ENCODE measurements at places on chromosomes 7 and 10.

DNA sequence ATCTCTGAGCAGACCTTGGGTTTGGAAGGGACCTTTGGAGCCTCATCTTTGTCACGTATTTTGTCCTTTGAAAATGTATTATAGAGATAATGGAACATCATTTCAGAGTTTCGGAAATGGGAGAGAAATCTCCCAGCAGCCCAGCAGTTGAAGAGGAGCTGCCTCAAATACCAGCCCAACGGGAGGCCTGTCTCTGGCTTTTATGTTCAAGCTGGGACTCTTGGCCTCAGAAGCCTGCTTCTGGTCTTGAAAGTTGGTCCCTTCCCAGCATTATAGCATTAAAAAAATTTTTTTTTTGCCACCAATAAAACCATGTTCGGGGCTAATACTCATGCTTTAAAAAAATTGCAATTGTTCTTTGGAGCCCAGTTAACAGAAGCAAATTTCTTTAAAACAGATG is 73.4 kb upstream of the CTBP2 start:
- DNase-seq, result no peak

DNA sequence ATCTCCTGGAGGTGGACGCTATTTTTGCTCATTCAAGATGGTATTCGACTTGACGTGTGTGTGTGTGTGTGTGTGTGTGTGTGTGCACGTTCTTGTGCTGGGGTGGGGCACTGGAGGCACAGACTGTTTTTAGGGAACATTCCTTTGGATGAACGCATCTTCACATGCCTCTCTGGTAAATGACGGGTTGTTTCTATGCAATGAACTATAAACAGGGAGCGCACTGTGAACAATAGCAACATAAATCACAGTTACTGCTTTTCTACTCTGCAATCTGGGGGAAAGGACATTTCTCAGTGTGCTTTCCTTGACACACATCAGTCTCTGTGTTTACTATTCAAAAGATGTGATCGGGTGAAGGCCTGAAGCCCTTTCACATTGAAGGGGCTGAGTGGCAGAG is 120.1 kb upstream of the PITRM1 start:
- no peak for DNase-seq

GRCh38 chr7:30934732-30935568 is 23.3 kb downstream of the AQP1 start:
- DNase-seq, result no peak

GRCh38 chr7:46542076-46542475 is 621.0 kb upstream of the IGFBP3 start:
- no peak for DNase-seq

- no peak for DNase-seq
Observed at GRCh38 chr10:132596742-132597279, 59.2 kb downstream of the INPP5A start.

GRCh38 chr10:84214046-84214572 is 11.2 kb downstream of the LRIT2 start:
- DNase-seq, result no peak

DNA sequence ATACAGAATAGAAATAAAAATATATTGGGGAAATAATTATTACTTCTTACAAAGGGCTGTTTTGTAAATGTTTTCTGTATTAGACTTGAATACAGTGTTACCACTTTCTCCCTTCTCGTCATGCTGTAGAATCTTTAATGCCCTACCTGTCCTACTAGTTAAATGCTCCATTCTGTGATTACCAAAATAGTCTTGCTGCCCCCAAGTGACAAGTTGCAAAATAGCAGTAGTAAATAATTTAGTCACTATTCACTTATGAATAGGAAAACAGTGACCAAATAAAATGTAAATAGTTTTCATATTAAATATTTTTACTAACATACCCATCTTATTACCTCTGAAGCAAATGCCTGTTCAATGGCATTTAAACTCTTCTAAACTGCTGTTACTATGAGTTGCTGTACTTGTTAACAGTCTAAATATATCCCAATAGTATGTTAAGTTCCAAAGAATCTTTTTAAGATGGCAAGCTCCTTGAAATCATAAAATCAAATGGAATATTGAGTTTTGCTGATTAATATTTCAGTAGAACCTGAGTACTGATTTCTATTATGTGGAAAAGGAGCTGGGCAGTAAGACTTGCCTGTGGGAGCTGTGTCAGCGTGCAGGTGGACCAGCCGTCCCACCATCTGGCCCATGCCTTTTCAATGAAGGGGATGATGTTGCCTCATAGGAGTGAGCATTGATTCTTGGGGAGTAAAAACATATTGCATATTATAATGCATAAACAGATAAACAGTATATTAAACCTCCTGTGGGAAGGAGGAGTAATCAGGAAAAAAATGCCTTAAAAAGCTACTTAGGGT is 18.1 kb upstream of the OIT3 start:
- DNase-seq, result no peak

- DNase-seq, result no peak
Observed at GRCh38 chr7:129968592-129969383, 16.0 kb upstream of the UBE2H start.

DNA sequence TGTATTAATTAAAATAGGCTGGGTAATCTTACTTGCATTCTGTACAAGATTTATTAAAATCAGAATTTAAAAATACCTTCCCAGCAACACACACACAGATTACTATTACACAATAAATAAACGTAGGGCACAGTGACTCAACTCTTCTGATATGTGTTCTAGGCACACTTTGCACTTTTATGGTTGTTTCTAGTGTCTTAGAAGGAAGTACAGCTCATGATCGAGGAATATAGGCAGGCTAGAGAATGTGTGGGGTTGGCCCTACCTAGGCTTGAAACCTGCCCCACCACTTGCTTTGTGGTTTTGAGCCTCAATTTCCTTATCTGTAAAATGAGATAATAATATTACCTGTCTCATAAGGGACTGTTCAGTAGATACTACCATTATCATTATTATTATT is 30.5 kb downstream of the ARMC3 start:
- DNase-seq, result no peak

DNA sequence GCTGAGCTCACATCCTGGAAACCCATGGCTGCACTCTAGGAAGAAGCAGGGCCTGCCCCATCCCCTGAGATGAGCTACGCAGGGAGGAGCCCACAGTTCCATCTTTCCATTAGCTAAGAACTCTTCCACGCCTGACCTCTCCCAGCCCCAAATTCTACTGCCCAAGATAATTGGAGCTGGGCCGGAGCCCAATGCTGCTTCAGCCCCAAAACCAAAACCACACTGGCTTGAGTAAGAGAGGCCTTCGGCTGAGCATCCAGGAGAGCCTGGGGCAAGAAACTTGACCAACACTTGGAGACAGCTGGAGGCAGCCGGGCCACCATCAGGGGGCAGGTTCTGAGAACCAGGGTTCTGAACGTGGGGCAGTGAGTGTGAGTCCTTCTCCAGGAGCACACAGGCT is 116.1 kb upstream of the ZMIZ1 start:
- no peak for DNase-seq

DNA sequence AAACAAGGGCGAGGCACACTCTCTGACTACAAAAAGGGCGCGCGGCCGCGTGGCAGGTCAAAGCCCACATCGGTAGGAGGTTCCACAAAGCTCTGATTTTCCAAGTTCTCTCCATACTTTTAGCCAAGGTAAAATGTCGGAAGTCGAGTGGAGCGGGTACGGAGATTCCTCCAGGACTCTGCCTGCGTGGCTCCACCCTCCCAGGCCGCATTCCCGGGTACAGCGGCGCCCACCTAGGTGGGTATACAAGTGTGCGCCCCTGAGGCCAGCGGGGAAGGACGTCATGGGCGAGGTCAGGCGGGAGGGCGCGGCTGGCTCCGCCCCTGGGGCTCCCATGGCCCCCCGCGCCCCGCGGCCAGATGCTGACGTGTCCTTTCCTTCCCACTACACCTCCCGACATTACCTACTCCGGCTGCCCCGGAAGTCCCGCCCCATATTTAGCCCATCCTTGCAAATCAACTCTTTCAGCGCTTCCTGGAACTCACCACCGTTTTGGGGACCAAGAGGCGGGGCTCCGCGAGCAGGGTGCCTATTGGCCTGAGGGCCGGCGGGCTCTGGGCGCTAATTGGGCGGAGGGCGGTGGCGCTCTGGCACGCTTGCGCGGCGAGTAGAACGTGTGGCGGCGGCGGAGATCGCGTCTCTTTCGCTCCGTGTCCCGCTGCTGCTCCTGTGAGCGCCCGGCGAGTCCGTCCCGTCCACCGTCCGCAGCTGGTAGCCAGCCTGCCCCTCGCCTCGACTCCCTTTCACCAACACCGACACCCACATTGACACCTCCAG is at the start of gene SND1:
TSS of gene SND1 (plus strand) at position 639 of the 777 bp plus-strand sequence. CDS start 180 bp downstream, outside the sequence.
- DNase-seq, result peak; percentile 98

DNA sequence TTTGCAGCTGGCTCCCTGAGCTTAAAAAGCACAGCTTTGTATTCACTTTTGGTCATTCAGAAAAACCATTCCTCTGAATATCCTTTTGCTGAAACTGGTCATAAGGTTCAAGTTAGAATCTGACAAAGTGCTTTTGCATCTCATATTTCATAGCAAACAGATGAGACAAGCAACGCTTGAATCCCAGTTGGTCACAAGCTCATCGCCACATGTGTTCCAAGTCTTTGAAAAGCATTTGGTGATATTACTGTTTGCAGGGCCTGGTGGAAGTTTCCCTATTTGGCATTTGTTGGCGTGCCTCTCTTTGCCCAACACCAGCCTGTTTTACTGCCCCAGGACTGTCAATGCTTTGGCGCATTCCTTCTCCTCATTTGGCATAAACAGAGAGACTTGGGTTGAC is 10.3 kb downstream of the TACC2 start:
- no peak for DNase-seq

DNA sequence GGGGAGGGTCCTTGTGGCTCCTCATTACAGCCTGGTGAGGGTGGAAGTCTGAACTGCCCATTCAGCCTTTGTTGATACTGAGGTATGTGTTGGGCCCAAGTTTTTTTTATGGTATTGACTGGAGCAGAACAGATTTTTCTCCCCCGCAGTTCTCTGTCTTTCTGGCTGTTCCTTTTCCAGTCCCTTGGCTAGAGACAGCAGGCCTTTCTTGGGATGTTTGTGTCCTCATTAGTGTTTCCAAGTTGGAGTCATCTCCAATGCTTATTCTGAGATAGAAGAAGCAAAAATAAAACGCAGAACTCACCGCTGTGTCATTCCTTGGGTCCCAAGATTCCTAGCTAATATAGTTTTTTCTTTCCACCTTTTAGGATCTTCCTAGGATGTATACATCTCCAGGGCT is 193.3 kb downstream of the RAMP3 start:
- DNase-seq, result no peak

GRCh38 chr10:114471906-114472876 is 67.9 kb upstream of the AFAP1L2 start:
- no peak for DNase-seq

DNA sequence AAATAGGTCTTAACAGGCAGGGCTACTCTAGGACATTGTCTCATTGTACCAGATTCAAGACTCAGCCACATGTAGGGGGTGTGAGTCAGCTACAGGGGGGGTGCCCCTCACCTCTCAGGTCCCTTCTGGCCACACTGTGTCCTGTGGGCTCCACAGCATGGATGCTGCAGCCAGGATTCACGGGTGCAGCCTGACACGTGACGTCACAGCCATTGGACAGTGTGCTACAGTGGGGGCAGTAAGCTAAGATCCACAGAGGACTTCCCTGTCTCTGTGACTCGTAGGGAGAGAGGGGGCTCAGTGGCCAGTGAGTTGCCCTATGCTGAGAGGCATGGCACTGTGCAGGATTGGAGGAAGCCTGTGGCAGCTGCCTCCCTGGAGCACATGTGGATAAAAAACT is 77.9 kb downstream of the TMEM178B start:
- DNase-seq, result no peak

- no peak for DNase-seq
Observed at GRCh38 chr10:26448292-26448691, 10.2 kb downstream of the APBB1IP start.

- DNase-seq, result peak; percentile 39
Observed at GRCh38 chr10:43249151-43249961, 17.5 kb downstream of the RASGEF1A start.

DNA sequence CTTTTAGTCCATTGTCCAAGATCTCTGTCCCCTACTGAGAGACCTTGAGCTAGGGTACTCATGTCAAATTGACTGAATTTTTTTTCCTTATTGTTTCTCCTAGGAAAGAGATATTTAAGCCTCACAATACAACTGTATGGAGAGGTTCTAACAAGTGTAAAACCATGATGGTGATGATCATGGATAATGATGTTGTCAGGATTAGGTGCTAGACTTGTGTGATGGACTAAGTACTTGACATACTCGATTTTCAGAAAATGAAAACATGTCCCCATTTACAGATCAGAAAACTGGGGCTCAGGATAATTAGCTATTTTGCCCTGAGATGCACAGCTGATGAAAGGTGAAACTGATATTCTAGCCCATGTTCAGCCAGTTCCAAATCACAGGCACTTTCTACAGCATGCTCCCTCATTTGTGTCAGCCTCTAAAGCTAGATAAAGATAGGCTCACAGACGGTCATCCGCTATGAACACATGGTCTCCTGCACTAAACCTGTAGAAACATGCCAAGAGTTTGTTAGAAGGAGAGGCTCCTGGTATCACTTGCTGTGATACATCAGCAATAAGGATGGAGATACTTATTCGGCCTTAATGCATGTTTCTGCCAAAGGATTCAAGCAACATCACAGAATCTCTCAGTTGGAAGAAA is 67.6 kb downstream of the CREB3L2 start:
- DNase-seq, result no peak

DNA sequence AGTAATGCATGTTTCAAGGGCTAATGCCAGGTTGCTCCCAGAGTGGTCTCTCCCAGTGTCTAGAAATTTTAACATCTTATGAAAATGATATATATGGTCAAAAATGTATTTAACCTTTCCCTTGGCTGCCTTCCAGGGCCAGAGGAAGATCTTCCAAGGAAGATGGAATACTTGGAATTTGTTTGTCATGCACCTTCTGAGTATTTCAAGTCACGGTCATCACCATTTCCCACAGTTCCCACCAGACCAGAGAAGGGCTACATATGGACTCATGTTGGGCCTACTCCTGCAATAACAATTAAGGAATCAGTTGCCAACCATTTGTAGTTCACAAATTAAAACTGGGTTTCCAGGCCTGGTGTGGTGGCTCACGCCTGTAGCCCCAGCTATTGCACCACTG is 9.0 kb downstream of the GATAD1 start:
- no peak for DNase-seq

- peak; percentile 14 for DNase-seq
Observed at GRCh38 chr10:26438534-26439341, 597 bp downstream of the APBB1IP start.

DNA sequence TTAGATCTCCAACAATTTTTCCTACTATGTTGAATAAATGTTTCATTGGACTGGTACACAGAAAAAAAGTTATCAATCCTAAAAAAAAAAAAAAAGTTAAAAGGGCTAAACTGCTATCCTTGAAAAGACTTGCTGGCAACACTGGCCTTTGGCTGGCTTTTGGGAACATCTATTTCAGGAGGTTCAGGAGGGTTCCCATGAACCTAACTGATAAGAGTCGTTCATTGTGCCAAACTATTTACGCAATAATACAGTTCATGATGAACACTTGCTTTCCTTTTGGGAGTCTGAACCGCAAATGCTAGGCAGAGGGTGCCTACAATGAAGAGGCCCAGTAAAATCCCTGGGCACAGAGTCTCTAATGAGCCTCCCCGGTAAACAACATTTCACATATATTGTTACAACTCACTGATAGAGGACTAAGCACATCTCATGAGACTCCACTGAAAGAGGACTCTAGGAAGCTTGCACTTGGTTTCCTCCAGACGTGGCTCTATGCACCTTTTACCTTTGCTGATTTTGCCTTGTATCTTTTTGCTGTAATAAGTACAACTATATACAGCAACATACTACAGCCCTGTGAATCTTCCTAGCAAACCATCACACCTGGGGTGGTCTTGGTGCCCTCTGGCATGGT is 45.0 kb downstream of the ZFAND4 start:
- DNase-seq, result no peak

Data from posterior cingulate gyrus (tissue), 11 donors.